ENCODE measurements at places on chromosomes 3 and 15.

DNA sequence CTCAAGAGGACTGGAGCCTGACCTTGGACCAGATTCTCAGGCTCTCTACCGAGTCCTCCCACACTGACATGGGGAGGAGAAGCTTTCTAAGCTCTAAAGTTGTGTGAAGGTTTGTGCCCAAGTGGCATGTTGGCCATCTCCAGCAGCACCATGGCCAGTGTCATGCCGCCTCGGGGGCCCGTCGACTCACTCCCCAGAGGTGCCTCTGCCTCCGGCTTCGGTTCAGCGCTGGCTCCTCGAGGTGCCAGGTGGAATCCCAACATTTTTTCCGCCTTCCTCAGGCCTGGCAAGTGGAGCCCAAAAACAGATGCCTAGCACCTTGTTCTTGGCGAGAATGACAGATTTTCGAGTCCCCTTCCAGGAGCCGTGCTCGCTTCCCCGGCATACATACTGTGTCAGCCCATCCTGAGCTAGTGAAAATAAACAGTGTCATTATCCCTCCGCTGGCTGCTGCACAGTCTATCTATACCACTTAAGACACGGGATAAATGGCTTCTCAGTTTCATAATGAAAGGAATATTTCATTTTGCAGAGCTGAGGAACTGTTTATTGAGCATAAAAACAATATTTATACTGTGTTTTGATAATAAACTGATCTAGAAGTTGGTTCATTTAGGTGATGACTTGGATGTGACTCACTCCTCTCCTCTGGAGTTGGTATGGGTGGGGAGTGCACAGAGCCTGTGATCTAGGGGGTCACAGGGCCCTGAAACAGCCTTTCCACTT lies 328.5 kb upstream of the TLE3 start:
- DNase-seq = no peak

GRCh38 chr15:84833447-84834228 lies 16.5 kb downstream of the ALPK3 start:
- DNase-seq = no peak

DNA sequence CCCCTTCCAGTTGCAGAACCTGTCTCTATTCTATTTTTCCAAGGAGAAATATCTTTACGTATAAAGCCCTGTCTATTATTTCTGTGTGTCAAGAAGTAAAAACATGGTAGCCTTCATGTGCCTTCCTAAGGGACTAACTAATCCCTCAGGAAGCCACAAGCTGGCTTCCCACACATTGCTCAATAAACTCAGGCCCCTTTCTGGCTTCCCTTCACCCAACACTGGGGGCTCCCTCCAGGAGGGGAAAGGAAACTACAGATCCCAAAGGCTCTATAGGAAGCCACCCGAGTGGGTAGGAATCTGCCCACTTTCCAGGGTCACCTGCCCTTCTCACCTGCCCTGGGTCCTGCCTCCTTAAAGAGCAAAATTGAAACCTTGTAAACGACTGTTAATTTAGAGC lies 4.6 kb downstream of the TLE3 start:
- DNase-seq = no peak

- no peak for DNase-seq
These were observed 33.0 kb downstream of the PTPRG start for GRCh38 chr3:61594144-61594963.

- DNase-seq = no peak
These were observed 2.5 kb downstream of the AEN start for GRCh38 chr15:88623632-88624031.

DNA sequence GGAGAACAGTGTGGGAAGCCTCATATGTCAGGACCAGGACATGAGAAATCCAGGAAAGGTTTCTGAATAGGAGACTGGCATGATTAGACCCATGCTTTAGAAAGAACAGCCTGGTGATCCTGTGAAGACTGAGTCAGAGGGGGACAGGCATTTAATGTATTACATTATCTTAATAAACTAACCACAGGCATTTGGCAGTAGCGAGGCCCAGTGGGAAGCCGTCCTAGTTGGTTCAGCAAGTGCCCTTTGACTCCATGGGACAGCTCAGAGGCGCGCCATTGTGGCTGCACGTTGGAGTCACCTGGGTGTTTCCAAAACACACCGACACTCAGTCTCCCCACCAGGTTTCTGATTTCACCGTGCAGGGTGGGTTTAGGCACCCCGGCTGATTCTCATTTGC lies 90.5 kb upstream of the DGKG start:
- DNase-seq = no peak

DNA sequence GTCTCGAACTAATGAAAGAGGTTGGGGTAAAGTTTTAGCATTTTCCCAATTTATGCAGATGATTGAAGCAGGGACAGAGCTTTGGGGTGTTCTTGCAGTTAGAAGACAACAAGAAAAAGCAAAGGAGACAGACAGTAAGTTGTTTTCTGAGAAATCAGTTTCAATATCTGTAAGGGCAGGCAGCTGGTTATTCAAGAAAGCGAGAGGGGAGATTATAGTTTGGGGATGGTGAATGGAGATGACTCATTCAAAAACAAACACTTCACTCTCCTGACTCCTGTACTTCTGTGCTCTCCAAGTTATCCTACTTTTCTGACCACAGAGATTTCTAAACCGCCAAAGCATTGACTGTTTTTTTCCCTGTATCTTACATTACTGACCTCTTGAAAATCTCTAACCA lies 352.0 kb downstream of the GAP43 start:
- no peak for DNase-seq

DNA sequence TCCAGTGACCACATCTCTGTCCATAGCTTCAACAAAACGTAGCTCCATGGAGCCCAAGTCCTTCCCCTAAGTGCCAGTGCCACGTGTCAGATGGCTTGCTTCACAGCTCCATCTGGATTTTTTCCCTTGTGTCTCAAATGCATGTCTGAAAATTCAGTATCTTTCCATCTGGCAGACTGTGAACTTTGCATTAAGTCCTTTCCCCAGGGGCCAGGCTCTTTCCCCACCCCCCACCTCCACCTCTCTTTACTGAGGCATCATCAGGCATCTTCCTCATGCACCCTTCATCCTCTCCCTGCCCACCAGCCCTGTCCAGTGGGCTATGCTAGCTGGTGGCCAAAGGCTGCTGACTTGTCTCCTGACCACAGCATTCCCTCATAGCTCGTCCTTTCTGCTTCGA lies 53.7 kb downstream of the PDIA5 start:
- no peak for DNase-seq

DNA sequence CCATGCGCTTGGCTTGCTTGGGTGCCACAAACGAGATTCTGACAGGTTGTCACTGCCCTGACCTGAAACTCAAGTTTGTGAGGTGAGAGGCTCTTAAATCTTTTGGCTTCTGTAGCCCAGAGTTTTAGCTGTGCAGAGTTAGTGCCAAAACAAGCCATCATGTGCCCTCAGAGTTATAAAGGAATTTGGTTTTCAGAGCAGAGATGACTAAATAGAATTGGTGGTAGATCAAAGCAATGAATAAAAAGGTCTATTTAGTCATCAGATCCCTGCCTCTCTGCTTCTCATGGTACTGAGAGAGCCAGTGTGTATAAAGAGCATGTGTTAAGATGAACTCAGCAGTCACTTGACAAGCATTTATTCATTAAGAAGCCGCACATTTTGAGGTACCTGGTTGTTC lies 207.5 kb upstream of the DPH6 start:
- DNase-seq = no peak

GRCh38 chr15:52715411-52715810 lies 36.2 kb upstream of the ATOSA start:
- no peak for DNase-seq

DNA sequence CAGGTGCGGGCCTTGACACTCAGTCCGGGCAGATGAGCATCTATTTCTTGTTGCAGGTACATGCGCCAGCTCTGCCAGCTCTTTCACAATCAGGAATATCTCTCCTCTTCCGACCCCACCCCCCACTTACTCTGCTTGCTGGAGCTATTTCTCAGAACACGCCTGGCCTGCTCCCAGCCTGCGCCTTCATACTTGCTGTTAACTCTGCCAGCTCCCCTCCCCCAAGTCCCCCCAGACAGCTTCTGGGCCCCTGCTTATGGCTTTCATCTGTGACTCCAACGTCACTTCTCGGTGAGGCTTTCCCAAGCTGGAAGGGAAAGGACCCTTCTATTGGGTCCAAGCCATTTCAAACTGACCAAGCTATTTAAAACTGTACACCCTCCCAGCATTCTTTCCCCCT lies 15.2 kb downstream of the MAGEF1 start:
- DNase-seq = no peak

- no peak for DNase-seq
These were observed 27.7 kb downstream of the CLASP2 start for GRCh38 chr3:33690341-33690740.

GRCh38 chr3:27939521-27939920 lies 217.4 kb upstream of the EOMES start:
- no peak for DNase-seq

DNA sequence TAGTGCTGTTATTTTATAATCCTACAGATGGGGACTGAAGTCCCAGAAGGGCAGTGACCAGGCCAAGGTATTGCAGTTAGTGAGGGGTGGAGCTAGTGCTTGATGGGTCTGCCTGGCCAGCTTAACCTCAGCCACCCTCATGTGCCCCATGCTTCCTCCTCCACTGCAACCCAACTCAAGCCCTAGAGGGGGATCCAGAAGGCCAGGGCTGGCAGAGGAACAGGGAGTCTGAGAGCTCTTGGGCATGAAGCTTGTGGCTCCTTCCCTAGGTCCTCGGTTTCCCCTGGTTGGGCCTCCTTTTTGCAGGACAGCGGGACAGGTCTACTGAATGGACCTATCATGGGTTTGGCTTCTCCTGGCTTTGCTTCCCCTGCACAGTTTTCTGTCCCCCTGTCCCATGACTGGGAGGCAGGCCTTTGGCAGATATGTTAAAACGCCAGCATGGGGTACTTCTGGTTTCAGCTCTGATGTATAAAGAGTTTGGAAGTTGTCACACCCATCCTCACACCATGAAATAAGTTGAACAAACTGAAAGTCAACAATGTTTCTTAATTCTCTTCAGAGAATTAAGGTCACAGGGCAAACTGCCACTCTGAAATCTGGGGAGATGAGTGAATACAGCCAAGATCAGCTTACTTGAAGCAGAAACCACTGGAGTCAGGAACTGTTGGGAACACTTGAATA lies 103.3 kb downstream of the SMAD6 start:
- DNase-seq = no peak

- DNase-seq = no peak
These were observed 181.7 kb downstream of the BBX start for GRCh38 chr3:107704477-107704876.

GRCh38 chr15:26179906-26180305 lies 316.8 kb upstream of the ATP10A start:
- peak; percentile 1 for DNase-seq

- no peak for DNase-seq
These were observed 57.4 kb upstream of the PHLDB2 start for GRCh38 chr3:111801693-111802092.

- DNase-seq = no peak
These were observed 21.2 kb downstream of the PRKAR2A start for GRCh38 chr3:48826451-48826850.

- no peak for DNase-seq
These were observed 421.8 kb upstream of the TBL1XR1 start for GRCh38 chr3:177618873-177619733.

- no peak for DNase-seq
These were observed 199.5 kb downstream of the ERC2 start for GRCh38 chr3:56268616-56269383.

- no peak for DNase-seq
These were observed 628 bp downstream of the PRRT3 start for GRCh38 chr3:9951598-9951961.

DNA sequence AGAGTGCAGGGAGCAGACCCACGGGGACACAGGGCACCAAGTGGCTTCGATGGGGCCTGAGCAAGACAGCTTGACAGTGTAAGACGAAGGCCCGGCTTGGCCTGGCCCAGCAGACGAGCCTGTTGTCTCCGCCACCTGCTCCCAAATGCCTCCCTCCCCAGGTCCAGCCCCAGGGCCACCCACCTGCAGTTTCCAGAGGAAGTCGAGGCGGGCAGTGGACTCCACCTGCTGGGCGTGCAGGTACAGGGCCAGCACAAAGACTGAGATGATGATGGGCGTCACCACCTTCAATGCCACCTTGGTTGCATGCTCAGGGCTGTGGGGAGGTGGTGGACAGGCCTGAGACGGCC lies 94.1 kb downstream of the SEC22A start:
- DNase-seq = no peak

DNA sequence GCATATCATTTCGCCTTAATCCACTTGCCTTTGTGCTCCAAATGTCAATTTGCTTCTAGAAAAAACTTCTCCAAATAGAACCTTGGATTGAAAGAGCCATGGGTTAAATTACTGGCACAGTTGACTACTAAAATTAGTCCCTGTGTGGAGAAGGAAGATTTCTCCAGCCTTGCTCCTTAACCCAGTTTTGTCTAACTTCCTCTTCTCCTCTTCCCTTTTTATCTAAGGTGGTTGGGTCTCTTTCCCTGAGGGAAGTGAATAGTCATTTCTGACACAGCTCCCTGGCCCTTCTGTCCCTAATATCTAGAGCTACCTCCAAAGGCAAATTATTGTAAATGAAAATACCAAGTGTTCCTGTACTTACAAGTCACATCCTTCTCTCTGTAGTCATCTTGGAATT lies 527.9 kb upstream of the TBL1XR1 start:
- DNase-seq = no peak

DNA sequence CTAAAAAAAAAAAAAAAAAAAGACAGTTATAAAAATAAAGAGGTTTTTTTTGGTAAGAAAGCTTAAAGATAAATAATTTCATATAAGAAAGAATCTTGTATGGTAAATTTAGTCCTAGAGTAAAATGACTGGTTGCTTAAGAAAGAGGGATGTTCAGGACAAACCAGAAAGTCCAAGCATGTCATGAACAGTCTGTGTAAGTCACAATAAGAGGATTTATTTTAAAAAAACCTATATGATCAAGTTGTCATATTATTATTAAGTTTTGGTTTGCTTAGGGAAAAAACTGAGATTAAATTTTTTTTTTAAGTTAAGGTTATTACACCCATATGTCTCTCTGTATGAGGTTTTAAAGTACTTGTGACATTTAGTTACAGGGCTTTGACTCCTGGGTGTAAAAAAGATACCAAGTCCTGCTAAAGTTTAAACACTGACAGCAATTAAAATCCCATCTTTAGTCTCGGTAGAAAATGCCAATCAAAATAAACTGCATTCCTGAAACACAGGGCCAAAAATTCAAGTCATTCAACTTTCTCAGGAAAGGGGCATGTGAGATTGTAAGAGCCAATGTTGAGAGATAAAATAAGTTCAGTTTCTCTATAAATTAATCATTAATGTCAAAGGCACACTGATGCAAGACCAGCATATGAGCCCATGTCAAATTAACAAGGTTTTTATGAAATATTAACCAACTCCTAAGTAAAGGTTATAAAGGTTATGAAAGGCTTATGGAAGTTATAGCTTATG lies 8.5 kb upstream of the BDH1 start:
- no peak for DNase-seq

GRCh38 chr3:128684986-128685726 lies 34.5 kb upstream of the RPN1 start:
- DNase-seq = no peak

- DNase-seq = no peak
These were observed 156.1 kb downstream of the STAG1 start for GRCh38 chr3:136595913-136596697.

All from NCI-H774 (cell line).